ENCODE measurements at places on chromosomes 12 and 14.

DNA sequence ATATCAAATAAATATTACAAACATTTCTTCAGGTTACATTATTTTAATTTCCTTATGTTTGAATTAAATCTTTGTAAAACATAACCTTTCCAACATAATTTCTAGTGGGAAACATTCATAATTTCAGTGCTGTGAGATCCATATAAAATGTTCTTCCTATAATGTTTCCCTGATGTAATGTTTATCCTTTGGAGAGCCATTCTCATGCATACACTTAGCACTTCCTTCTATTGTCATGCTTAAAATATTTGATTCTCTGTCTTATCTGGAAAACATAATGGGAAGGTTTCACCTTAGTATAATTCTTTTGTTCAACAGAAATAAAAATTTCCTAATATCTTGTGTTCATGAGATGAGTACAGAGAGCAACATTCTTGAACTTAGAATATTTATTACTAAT is 472.5 kb downstream of the ADAMTS20 start:
- no peak for DNase-seq

DNA sequence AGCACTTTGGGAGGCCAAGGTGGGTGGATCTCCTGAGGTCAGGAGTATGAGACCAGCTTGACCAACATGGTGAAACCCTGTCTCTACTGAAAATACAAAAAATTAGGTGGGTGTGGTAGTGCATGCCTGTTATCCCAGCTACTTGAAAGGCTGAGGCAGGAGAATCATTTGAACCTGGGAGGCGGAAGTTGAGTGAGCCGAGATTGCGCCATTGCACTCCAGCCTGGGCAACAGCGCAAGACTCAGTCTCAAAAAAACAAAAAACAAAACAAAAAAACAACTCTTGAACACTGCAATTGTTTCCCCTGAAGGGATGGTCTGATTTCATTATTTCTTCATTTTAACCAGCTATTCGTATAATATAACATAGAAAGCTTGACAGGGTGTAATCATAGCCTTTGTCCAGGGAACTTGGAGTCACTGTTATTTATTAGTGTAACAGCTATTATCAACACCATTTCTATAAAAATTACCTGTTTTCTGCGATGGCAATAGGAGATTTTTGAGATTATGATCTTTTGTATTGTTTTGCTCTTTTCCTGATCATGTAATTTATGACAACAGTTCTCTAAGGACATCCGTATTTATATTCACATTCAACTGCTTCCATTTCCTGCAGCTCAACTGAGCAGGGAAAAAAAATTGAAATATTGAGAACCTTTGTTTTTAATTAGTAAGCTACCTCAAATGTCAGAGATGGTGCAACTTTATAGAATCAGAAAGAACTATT is 94.7 kb downstream of the DIP2B start:
- no peak for DNase-seq

GRCh38 chr12:120110550-120111501 is 5.7 kb downstream of the RAB35 start:
- DNase-seq: no peak

- peak; percentile 87 for DNase-seq
These were observed 1.4 kb downstream of the IFFO1 start for GRCh38 chr12:6554168-6555017.

DNA sequence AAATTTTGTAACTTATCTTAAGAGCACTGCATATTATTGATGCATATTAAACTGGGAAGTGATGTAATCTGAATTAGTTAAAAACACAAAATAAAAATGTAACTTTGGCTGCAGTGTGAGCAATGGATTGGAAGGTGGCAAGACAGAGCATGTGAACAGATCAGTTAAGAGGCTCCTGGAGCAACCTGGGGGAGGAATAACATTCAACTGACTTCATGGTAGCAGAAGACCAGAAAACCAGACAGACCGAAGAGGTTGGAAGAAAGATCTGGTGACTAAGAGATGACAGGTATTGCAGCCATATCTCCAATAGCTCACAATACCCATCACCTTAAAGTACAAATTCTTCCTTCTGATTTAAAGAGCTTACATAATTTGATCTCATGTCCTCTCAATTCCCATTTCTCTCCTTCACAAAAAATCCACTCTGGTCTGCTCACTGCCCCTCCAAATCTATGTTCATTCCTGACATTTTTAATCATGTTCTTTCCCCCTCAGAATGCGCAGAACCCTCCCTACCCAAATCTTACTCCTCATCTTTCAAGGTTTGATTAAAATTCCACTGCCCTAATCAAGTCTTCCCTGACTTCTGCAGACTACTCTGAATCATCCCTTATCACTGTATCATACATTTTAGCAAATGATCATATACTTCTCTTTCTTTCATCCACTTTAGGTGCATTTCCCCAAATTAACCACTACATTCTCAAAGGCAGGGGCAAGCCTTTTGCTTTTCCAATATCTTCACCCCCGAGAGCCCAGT is 51.5 kb downstream of the DUSP16 start:
- DNase-seq: no peak

DNA sequence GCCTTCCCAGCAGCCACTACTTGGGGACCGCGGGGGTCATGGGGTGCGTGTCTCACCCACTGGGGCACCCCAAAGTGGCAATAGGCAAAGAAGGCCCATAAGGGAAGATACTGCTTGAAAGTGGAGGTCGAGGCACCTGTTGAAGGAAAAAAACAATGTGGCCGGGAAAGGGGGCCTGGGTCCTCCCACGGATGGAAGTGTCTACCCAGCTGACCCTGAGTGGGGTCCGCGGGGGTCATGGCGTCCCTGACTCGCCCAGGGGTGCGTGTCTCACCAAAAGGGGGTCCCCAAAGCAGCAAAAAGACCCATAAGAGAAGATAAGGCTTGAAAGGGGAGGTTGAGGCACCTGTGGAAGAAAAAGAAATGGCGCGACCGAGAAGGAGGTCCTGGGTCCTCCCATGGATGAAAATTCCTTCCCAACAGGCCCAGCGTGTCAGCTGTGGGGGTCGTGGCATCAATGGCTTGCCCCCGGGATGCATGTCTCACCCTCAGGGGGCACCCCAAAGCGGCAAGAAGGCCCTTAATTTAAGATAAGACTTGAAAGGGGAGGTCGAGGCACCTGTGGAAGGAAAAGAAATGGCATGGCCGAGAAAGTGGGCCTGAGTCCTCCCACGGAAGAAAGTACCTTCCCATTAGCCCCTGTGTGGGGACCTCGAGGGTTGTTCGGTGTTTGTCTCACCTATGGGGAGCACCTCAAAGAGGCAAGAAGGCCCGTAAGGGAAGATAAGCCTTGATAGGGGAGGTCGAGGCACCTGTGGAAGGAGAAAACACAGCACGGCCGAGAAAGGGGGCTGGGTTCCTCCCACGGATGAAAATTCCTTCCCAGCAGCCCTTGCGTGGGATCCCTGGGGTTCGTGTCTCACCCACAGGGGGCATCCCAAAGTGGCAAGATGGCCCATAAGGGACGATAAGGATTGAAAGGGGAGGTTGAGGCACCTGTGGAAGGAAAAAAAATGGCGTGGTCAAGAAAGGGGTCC is 266.0 kb downstream of the ALG10 start:
- DNase-seq: no peak

DNA sequence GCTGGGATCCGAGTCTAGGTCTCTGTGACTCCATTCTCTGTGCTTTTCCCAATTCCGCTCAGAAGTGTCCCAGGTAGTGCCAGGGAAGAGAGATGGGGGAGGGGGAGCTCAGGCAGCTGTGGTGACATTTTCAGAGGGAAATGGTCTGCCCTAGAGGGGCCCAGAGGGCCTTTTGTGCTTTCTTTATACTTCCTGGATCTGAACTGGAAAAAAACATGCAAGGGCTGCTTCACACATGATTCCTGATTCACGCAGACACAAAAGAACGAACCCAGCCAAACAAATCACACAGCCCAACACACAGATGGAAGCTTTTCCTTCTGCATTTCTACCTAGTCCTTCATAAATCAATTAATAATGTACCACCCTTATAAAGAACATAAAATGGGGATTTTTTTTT is 26.5 kb downstream of the GPR68 start:
- no peak for DNase-seq

DNA sequence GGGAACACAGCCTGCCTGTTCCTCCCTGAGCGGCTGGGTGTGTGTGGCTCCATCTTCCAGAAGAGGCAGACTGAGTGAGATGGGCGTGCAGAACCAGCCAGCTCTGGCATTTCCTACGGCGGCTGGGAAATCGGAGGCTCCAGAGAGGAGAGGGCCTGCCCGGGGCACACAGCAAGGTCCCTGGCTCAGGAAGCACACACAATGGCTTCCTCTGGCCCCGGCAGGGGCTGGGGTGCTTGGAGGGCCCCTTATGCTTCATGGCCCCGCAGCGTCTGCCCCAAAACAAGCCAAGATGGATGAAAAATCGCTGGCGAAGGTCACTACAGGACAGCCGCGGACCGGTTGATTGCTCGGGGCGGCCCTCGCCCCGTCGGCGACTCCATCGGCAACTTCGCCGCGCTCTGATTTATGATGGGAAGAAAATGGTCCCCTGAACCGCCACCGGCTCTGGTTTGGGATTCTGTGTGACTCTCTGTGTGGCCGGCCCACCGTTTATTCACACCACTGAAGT is 191.5 kb upstream of the C14orf180 start:
- no peak for DNase-seq

DNA sequence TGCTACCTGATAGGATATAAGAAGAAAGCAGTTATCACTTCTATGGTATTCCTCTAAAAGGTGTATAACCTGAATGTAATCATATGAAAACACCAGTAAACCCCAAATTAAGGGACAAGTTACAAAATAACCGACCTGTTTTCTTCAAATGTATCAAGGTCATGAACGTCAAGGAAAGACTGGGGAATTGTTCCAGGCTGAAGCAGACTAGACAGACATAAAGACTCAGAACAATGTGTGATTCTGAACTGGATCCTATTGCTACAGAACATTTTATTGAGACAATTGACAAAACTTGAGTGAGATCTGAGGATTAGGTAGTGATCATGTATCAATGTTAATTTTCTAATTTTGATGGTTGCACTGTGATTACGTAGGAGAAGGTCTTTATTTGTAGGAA is 15.4 kb upstream of the LRP6 start:
- no peak for DNase-seq

DNA sequence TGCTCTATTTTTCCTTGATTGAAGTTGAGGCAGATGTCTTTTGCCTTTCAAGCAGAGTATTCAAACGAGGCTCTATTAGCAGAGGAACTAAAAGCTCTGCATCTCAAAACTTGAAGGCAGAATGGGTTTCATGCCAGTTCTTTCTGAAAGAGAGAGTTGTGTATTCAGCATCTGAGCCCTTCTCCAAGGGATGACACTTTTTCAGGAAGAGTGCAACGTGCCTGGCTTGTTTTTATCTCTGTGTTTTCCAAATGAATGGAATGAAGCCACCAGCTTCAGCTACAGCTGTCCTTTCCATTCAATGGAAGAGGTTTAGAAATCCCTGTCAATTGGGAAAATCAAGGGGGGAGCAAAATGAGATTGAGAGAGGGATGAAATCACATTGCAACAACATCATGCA is 14.6 kb downstream of the BEST3 start:
- DNase-seq: no peak

GRCh38 chr12:102759466-102759865 is 157.6 kb downstream of the PAH start:
- no peak for DNase-seq

DNA sequence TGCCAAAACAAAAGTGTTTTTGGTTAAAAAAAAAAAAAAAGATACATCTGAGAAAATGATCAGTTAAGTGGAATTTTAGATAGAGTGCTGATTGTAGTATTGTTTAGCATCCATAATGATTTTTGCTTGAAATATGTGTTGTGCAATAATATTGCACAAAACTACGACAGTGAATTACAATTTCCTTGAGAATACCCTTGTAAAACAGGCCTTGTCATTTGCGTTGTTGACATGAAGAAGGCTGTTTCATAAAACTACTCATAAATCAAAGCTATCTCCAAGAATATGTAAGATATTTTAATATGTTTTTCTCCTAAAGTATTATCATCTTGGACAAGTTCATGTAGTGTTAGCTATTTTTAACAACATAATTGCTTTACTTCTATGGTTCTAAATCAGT is 1077.0 kb downstream of the LRFN5 start:
- no peak for DNase-seq

DNA sequence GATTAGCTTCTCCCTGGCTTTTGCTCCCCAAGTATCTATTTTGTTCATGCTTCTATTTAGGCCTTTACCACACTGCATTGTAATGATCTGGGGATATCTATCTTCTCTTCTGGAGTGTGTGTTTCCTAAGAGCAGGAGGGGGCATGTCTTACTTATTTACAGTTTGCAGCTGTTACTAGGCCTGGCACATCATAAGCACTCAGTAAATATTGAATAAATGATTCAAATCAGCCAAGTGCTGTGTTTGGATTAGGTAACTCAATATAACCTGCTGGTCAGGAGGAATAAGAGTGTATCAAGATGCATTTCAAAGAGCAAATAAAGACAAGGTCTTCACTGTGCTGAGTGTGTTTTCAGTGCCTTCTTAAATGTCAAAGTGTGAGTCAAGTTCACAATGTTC is 186.1 kb downstream of the FOXG1 start:
- no peak for DNase-seq

- no peak for DNase-seq
These were observed 77.5 kb downstream of the FAR2 start for GRCh38 chr12:29226616-29227015.

GRCh38 chr14:30303350-30303749 is 255.6 kb upstream of the G2E3 start:
- no peak for DNase-seq

DNA sequence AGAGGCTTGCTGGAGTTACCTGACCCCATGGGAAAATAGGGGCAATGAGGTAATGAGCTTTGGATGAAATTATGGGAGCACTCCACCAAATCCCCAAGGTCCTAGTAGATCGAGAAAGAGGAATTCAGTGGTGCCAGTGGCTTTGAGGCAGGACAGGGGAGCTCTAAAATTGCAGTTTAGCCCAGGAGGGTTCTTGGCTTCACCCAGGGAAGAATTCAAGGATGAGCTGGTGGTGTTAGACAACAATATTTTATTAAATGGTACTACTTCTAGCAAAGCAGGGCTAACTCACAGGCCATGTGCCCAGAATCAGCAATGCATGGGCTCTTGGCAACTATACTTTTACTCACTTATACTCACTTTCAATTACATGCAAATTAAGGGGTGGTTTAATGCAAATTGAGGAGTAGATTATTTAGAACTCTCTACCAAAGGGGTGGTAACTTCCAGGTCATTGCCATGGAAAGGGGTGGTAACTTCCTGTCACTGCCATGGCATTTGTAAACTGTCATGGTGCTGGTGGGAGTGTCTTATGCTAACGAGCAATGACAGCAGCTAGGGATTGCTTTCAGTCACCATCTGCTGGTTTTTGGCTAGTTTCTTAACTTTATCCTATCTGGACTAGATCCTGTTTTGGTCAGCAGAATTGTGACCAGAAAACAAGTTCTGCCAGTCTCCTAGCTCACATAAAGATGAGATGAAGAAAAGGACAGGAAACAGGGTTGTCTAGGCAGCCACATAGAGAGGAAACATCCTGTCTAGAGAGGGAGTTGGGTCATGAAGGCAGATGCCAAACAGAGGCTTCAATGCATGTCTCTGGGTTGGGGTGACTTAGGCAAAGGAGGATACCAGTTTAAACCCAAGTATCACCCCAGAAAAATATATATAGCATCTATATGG is 64.7 kb downstream of the ZNF641 start:
- peak; percentile 44 for DNase-seq

- peak; percentile 17 for DNase-seq
These were observed 675 bp downstream of the NEDD8 start for GRCh38 chr14:24231263-24232120.

GRCh38 chr14:88025313-88025712 is 20.4 kb downstream of the GPR65 start:
- no peak for DNase-seq

- DNase-seq: no peak
These were observed 998.8 kb upstream of the TMEM132C start for GRCh38 chr12:127268213-127268612.

GRCh38 chr12:34356233-34356987 is 334.1 kb downstream of the ALG10 start:
- DNase-seq: no peak

Data from A673 (cell line).